ENCODE measurements at places on chromosomes 2 and 18.
A peak's percentile ranks its signal among the peaks of the same experiment; 100 is the strongest.

- no peak for DNase-seq
Measured at GRCh38 chr2:150292807-150293206, 194.7 kb downstream of the RND3 start.

DNA sequence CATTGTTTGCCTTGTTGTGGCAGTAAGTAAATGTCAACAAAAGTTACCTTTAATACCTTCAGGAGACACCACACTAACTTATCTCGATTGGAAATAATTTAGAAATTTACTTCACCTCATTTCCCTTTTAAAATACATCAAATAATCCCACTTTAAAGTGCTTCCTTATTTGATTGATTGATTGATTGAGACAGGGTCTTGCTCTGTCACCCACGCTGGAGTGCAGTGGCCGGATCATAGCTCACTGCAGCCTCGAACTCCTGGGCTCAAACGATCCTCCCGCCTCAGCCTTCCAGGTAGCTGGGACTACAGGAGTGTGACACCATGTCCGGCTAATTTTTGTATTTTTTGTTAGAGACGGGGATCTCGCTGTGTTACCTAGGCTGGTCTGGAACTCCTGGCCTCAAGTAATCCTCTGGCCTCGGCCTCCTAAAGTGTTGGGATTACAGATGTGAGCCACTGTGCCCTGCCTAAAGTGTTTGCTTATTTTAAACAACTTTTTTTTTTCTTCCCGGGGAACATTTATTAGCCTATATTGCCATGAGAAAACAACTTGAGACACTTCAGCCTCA lies 12.0 kb upstream of the PAX3 start:
- no peak for DNase-seq

GRCh38 chr2:102366406-102367112 lies 11.0 kb downstream of the IL18R1 start:
- DNase-seq: no peak

DNA sequence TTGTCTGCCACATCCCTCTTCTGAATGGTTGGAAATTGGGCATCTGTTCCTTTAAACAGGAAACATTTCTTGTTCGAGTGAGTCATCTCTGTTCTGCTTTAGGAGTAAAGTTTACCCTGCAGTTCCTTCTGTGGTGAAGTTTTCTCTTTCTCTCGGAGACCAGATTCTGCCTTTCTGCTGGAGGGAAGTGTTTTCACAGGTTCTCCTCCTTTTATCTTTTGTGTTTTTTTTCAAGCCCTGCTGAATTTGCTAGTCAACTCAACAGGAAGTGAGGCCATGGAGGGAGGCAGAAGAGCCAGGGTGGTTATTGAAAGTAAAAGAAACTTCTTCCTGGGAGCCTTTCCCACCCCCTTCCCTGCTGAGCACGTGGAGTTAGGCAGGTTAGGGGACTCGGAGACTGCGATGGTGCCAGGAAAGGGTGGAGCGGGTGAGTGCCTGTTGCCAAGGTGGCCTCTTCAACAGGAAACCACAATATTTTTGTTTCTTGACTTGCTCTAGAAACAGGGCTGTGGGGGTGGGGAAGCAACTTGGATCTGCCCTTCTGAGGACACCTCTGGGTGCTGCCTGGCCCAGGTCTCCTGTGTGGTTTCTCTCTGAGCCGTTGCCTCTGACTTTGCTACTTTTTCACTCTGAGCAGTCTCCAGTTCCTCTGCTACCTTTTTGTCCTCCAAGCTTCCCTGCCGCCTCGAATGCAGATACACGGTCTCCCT lies 2.2 kb upstream of the CASP8 start:
- DNase-seq: peak; percentile 97

DNA sequence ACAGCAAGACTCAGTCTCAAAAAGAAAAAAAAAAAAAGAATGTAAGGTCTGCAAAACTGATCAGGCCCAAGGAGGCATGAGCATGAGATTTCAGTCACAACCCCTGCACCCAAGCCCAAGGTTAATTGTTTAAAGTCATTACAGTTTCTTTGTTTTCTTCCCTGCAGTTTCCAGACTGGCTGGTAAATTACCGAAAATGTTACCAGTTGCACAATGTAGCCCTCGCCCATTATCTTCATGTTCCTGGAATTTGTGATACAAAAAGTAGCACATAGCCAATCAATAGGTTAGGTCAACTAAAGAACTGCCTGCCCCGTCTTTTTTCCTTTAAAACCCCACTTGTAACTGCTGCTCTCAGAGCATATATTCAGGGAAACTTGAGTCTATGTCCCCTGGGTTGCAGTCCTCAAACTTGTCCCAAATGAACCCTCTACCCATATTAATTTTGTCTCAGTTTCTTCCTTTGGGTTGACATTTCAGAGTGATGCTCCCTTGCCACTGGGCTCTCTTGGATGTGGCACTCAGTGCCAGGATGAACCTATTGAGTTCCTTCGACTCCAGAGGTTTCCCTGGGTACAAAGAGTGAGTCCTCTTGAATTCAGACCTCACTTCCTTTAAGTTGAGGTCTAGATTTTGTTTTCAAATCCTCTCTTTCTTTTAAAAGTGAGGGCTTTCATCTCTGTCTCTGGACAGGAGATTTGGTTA lies 216.2 kb upstream of the HS6ST1 start:
- DNase-seq: no peak

GRCh38 chr2:176582990-176583481 lies 313.8 kb downstream of the MTX2 start:
- DNase-seq: no peak

- DNase-seq: no peak
Measured at GRCh38 chr2:112881217-112881985, 29.6 kb upstream of the IL37 start.

DNA sequence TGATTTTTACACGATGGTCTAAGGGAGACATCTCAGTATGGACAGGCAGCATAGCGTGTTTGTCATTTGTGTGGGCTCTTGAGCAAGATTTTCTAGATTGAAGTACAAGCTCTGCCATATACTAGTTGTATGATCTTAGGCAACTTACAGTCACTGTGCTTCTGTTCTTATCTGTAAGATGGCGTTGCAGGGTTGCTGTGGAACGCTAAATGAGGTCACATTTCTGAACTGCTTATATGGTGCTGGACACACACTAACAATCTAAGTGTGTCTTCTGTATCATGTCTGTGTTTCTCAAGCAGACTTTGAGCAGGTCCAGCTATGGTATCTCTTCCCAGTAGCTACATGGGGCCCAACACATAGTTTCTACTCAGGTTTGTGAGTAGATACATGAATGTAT lies 29.2 kb downstream of the PARD3B start:
- no peak for DNase-seq

GRCh38 chr2:33208400-33208799 lies 261.6 kb downstream of the LTBP1 start:
- DNase-seq: no peak

GRCh38 chr2:140416577-140416976 lies 1636.4 kb upstream of the NXPH2 start:
- DNase-seq: no peak

DNA sequence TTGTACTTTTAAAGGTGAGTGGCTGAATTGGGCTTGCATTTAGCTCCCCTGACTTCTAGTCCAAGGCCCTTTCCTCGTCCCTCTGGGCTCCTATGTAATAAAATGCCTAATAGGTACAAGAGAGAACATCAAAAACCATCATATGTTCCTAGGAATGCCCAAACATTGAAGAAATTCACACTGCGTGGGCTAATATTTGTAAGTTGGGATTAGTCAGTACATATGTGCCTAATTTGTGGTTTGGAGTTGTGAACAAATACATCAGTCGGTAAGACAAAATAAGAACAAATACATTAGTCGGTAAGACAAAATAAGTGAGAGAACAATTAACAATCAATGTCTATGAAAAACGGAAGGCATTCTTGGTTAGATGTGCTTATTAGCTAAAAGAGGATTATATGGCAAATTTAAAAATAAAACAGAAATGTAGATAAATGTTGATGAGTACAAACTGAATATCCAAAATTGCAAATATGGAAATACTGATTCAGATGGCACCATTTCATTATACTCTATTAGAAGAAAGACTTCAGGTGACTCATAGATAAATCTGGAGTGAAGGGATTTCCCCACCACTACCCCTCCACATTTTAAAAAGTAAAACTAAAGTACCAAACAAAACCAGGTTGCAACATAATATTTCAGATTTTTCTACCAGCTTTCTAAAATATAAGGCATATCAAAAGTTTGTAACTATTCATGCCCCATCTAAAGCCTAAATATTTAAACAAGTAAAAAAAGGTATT lies 325.4 kb downstream of the ZEB2 start:
- no peak for DNase-seq

GRCh38 chr2:181949047-181949446 lies 36.6 kb upstream of the PPP1R1C start:
- DNase-seq: no peak

DNA sequence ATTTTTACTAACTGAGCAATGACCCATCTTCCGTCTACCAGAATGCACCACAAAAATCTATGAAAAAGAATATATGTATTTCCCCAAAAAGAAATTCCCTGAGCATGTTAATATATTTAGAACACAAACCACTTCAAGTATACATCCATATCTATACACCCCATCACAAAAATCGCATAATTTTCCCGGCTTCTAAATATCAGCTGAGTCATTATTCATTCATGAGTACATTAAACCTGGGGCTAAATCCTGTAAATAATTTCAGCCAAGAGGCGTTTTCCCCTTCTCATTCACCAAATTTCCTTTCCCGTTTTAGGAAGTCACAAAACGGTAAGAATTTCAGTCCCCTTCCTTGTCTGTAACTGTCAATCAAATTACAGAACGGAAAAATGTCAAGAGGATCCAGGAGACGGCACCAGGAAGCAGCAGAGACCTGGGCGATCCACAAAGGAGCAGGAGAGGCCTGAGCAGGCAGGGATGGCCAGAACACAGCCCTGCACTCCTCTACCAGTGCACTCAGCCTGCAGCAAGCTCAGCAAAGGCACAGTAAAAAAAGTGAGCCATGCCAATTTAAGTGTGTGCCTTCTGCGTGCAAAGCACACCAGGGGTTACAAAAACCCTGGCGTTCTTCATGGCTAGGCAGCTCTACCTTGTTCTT lies 300.7 kb downstream of the TCF4 start:
- no peak for DNase-seq

DNA sequence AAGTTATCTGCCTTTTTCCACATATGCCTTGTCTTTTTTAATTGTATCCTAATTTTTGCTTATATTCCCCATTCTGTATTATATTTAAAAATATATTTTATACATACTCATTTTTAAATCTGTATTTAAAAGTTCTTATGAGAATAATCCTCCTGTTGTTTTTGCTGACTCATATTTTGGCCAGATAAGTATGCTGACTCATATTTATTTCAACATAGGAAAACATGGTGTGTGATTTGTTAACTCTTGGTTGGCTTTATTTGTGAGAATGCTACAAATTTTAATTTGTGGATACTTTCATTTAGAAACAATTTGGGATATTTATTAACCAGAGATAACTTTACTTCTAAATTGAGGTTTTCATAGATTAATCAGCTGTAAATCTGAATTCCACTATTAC lies 587.7 kb downstream of the CPS1 start:
- DNase-seq: no peak

All from activated gamma-delta T cell treated with Interleukin-2 at 50 U/mL for 16 hours (primary cell).